IMR-90 (cell line): ENCODE measurements at places on chromosomes 12 and 14.

GRCh38 chr12:95877622-95878021, 18.9 kb downstream of the SNRPF start:
- no peak for DNase-seq

- no peak for DNase-seq
Measured at GRCh38 chr14:27391331-27391730, 793.5 kb upstream of the NOVA1 start.

DNA sequence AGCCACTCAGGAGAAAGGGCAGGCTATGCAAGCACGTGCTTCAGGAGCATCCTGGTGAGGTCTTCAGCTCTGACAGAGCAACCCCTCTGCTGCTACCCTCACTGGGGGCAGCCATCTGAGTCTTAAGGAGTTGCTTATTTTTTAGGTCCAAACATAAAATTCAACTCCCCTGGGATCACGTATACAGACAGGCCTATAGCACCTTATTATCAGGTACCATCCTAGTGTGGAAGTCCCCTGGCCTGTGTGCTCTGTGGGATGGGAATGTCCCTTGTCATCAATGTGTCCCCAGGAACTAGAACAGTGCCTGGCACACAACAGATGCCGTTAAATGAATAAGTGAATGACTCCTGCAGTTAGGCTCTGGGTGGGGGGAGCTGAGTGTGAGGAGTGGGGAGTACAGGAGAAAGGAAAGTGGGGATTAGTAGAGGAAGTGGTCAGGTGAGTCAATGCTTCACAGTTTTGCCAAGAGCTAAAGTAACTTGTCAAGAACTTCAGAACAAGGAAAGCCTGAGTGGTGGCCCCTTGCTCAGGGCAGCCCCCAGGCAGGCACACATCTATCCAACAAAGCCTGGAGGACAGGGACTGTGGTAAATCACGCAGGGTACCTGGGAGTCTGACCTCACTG, 33.5 kb downstream of the DAD1 start:
- DNase-seq = peak; percentile 52

DNA sequence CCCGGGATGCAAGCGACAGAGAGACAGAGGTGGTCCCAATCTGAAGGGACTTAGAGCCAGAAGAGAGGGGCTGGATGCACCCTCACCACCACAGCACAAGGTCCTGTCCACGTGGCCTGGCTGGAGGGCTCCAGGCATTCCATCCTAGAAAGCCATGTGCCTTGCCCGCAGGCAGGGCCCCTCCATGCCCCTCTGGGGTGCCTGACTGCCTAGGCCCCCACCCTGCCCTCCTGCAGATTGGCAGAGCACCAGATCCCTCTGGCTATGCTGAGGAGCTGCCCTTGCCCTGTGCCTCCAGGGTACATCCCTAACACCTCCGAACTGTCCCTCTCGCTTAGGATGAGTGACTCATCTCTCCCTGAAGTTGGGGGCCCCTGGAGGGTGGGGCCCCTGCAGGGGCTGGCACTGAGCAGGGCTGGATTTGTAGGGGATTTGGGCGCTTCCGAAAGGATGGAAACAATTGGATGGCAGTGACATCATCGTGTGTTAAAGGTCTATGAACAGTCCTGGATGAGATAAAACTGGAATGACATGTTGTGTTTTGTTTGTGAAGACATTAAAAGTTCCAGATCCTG, 50.9 kb downstream of the CHGA start:
- DNase-seq = no peak

DNA sequence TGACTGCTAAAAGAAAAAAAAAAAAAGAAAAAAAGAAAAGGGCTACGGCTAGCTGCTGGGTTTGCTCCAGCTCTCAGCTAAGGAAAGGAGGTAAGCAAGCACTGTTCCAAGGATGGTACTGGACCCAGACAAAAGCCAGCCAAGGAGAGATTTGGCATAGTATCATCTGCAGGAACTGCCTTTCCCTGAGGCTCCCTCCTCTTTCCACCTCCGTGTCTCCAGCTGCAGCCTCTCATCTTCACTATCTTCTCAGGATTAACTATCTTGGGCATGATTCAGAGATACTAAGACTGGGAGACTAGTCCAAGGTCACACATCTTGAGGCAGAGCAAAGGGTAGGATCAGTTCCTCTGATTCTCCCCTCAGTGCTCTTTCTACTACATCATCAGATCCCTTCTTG, 6.0 kb downstream of the KITLG start:
- peak; percentile 45 for DNase-seq

DNA sequence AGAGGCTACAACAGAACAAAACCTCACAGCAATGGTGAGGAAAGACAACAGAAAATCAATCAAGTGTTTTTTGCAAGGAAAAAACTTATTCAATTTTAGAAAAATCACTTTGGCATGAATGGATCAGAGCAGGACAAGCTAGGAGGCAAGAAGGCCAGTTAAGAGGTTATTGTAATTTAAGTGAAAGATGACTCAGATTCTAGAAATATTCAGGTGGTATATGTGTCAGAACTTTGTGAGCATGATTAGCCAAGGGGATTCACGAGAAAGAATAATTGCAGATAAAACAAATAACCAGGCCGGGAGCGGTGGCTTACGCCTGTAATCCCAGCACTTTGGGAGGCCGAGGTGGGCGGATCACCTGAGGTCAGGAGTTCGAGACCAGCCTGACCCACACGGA, 12.7 kb downstream of the GCH1 start:
- DNase-seq = peak; percentile 20

GRCh38 chr14:92105893-92106142, 564 bp downstream of the ATXN3 start:
- DNase-seq = no peak

GRCh38 chr12:120851444-120851843, 52.7 kb downstream of the SPPL3 start:
- DNase-seq = no peak

DNA sequence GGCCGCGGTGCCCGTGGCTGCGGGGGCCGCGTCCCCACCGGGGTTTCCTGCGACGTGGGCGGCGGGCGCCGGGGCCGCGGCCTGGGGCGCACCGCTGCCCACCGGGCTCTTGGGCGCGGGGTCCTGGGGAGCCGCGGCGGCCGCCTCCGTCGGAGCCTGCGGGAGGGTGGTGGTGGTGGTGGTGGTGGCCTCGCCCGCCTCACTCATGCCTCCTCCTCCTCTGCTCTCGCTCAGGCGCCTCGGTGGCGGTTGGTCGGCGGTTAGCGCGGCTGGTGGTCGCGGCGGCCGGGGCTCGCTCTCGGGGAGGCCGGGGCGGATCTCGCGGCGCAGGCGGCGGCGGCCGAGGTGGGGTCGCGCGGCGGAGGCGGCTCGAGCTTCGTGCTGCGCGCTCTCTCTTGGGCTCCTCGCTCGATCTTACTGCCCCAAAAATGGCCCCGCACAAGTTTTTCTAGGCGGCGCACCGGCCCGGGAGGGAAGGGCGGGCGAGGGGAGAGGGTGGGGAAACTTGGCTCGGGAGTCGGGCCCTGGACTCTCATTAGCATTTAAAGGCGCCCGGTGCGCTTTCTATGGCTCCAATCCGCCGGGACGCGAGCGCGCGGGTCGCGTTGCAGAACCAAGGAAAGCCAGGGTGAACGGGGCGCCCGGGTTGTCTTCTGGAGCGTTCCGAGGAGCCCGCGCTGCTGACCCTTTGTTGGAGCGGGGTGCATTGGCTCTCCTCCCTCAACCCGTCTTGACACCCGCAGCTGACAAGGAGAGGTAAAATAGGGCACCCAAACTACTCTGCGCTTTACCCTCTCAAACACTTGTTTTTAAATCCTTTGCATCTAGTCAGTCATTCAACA, at the start of gene YBX3:
YBX3 (minus strand) TSS at position 419 of the 842 bp plus-strand sequence; CDS start at position 207, 212 bp downstream.
- peak; percentile 75 for DNase-seq

GRCh38 chr12:27610374-27610773, 85.9 kb upstream of the REP15 start:
- peak; percentile 70 for DNase-seq

GRCh38 chr14:47439953-47440352, 235.5 kb downstream of the MDGA2 start:
- no peak for DNase-seq

GRCh38 chr12:10170216-10170615, 1.7 kb downstream of the OLR1 start:
- DNase-seq = no peak

GRCh38 chr14:62739647-62740046, 305.6 kb downstream of the KCNH5 start:
- no peak for DNase-seq

- peak; percentile 44 for DNase-seq
Measured at GRCh38 chr12:5478081-5478706, 46.3 kb downstream of the NTF3 start.

GRCh38 chr14:76990084-76990483, 38.4 kb downstream of the IRF2BPL start:
- DNase-seq = no peak

DNA sequence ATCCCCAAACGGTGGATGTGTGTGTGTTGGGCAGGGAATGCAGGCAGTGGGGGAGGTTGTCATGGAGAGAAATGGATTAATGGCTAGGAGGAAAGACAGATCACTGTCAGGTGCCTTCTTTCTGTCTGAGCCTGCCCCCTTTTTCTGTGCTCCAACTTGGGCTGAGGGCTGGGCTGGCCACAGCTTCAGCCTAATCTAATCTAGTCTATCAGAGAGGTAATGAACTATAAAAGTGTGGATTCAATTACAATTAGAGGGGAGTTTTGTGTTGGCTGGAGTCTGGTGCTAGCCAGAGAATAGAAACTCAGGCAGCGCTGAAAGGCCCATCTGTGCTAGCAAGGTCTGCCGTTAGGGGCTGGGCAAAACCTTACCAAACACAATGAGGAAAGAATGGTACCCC, 41.2 kb downstream of the NEUROD4 start:
- DNase-seq = no peak

DNA sequence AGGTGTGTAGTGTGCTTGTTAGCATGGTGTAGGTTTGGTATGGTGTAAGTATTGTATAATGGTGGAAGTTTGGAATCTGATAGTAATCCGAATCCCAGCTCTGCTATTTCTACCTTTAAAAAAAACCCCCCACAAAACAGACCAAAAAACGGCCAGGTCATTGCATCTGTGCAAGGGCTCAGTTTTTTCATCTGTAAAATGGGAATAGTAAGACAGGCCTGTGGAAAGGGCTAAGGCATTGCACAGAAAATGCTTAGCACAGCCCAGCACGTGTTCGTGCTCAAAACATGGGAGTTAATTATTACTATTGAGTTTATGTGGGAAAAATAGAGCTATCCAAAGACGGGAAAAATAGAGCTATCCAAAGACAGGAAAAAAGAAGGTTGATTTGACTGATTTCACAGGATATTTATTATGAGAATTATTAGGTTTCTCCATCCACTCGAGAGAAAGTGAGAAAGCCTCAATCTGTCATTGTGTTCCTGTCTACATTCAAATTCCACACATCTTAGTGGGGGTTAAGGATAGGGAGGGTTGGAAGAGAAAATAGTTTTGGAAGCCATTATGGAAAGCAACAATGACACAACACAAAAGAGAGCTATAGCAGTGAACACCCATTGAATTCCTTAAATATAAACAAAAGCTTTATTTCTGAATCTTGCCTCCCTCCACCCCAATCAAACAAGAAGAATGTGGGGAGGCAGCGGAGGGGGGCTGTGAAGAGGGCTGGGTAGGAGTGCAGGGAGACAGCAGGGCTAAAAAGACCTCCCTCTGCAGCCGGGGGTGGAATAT, 126.8 kb upstream of the MAX start:
- DNase-seq = no peak

GRCh38 chr12:53220694-53221202, 11.3 kb downstream of the RARG start:
- DNase-seq = peak; percentile 90

DNA sequence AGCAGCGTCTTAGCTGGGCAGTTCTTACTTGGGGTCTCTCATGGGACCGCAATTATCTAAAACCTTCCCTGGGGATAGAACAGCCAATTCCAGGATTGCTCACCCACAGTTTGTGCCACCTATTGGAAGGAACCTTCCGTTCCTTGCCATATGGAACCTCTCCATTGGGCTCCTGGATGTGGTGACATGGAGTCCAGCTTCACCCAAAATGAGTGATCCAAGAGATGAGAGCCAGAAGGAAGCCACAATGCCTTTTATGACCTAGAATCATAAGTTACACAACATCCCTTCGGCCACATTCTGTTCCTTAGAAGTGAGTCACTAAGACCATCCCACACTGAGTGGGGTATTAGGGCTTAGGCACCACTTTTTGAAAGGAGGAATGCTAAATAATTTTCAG, 164.4 kb downstream of the FBXL14 start:
- peak; percentile 80 for DNase-seq

DNA sequence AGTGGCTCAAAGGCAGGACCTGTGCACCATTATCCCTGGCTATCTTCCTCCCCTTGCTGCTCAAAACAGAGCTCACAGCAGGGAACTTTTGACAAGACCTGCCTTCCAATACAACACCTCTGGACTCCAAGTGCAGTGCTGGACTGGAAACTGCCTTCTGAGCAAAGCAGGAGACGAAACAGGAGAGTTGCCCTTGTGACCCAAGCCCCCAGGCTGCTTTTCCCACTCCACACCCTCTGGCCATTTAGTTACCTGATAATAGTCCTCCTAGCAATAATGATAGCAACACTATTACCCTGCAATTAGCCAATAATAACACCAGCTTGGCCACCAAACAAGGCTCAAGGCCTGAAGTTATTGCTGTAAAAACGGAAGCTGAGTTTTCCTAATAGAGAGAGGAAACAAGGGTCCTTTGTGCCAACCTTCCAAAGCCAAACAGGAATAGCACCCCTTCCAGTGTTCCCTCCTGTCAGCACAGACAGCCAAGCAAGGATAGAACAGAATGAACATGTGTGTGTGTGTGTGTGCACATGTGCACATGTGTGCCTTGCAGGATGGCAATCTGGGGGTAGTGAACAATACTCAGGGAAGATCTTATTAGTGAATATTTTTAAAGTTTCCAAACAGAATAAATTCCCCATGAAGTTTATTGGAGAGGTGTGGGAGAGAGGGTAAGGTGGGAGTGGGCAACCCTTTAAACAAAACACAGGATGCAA, 9.2 kb upstream of the KRT73 start:
- DNase-seq = no peak

GRCh38 chr14:104355101-104356019, 217.0 kb downstream of the KIF26A start:
- no peak for DNase-seq

GRCh38 chr12:57846285-57846576, 298 bp downstream of the CTDSP2 start:
- DNase-seq = no peak

- peak; percentile 71 for DNase-seq
Measured at GRCh38 chr14:85527006-85527405, 2.9 kb upstream of the FLRT2 start.

DNA sequence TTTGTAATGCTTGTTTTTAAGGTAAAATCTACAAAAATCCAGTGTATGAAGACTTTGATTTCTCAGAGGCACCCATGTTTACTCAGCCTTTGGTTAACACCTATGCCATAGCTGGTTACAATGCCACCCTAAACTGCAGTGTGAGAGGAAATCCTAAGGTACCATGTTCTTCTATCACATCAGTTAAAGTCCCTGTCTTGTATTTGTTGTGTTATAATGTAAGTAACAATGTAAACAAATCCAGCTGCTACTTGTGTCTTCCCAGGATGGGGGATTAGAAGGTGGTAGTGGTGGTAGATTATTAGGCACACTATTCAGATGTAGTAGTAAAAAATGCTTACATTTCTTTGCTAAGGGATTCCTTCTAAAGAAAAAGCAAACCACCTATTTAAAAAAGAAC, 19.4 kb upstream of the CHPT1 start:
- no peak for DNase-seq
